ENCODE measurements at places on chromosomes 5 and 9.

DNA sequence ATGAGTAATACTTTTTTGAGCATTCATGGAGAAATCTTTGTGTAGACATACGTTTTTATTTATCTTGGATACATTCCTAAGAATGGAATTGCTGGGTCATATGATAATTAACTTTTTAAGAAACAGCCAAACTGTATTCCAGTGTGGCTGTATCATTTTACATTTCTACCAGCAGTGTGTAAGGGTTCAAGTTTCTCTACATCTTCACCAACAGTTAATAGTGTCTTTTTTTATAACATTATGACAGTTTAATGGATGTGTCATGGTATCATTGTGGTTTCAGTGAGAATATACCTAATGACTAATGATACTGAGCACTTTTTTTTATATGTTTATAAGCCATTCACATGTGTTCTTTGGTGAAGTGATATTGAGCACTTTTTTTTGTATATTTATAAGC, 52.4 kb downstream of the NIPBL start:
- no peak for DNase-seq

- no peak for DNase-seq
Observed at GRCh38 chr9:120757026-120757913, 35.9 kb downstream of the FBXW2 start.

DNA sequence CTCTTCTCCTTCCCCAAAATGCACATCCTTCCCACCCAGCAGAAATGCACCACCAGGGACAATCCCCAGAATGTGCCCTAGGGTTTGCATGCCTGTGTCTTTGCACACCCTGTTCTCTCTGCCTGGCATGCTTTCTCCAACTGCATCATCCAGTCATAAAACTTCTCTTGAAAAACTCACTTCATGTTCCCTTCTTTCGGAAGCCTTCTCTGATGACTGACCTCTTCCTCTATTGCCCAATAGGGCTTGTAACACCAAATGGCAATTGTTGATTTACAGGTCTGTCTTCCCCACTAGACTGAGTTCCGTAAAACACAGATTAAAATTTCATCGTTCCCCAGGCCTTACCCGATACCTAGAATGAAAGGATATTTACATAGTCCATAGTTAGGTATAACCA, 83.1 kb upstream of the SPOCK1 start:
- DNase-seq: no peak

DNA sequence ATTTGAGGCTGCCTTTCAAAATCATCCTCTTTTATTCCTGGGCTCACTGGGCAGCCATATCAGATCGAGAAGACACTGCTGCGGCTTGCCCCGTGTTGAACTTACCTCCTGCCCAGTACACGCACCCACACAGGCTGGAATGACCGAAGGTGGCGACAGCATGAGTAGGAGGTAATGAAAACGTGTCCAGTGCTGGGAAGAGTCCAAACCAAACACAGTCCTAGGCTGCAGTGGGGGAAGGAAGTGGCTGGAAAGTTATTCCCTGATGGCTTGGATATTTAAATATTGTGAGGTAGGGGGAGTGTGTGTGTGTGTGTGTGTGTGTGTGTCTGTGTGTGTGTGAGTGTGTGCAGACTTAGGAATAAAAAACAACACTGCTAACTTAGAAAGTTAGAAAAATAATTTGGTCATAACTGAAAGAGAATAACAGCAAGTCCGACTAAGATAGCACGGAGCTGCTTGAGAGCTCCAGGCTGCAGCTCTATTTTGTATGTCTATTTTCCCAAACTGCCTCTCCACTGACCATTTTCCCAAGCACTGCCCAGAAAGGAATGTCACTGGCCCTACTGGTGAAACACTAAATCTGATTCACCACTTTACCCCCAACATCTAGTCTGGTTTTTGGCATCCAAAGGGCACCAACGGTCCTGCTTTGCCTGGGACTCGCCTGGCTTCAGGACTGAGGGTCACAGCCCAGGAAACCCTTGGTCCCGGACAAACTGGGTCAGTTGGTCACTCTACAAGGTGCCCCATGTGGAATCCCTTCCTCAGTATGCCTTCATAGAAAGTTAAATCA, 41.2 kb downstream of the ANKH start:
- no peak for DNase-seq

DNA sequence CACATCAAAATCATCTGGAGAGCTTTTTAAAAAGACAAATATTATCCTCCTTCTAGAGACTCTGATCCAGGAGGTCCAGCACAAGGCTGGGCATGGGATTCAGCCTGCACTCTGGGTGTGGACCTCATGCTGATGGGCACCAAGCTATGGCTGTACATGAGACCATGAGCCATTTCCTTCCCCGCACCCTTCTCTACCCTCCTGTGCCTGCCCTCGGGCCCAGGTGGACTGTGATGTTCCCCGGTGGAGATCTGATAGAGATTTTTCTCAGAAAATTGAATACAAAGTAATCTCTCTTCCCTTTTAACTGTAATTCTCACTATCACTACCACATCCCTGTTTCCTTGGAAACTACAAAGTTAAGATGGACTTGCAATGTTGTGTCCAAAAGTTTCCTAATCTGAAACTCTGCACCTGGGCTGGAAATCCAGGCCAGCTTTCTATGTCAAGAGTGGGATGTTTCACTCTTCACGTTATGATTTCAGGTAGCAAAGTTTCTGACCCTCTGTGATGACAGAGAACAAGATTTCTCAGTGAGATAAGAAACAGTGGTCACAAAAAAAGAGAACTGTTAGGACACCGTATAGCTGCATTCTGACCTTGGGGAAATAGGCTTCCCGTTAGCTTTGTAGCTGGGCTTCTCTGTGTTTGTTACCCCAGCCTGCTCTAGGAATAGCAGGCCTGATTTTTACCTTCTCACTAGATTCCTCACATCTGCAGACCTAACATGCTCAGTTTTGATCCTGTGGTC, 11.5 kb downstream of the SFXN1 start:
- no peak for DNase-seq

DNA sequence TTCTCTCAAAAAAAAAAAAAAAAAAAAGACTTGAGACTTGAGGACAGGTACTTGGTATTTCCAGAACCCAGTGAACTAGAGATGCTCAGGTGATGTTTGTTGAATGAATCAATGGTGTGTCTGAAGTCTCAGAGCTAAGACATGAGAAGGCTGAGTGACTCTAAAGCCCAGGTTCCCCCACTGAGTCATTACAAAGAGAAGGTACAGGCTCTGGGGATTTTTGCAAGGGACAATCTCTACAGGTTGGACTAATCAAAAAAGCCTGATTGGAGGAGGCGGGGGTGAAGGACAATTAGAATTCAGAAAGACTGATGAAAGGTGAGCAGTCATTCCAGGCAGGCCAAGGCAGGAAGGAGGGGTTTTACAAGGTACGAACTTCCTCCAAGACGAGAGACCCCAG, 8.2 kb upstream of the FABP6 start:
- DNase-seq: no peak

- no peak for DNase-seq
Observed at GRCh38 chr5:122871661-122872060, 26.2 kb downstream of the SNX24 start.

DNA sequence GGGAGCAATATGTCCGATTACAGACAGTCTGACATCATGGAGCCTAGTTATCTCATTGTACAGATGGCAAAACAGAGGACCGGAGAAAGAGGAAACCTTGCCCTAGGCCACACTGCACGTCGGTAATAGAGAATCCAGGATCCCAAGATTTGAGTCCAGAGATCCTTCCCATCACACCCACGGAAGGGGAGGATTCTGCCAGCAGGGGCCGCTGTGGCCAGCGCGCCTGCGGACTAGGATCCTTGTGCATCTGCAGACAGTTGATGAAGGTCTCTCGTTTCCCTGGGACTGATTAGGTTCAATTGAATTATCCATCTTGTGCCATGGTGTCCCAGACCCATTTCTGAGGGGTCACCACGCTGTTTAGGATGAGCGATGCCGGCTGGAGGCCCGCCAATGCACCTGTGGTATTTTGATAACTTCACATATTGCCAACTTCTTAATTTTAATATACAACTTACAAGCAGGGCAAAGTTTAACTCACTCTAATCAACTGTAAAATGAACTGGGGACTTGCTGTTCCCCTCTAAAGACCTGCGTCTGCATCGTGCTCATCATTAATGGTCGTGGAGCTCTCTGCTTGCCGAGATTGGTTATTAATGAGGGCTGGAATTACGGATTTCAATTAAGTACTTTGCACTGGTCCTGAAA, 592.7 kb upstream of the BRINP1 start:
- no peak for DNase-seq

DNA sequence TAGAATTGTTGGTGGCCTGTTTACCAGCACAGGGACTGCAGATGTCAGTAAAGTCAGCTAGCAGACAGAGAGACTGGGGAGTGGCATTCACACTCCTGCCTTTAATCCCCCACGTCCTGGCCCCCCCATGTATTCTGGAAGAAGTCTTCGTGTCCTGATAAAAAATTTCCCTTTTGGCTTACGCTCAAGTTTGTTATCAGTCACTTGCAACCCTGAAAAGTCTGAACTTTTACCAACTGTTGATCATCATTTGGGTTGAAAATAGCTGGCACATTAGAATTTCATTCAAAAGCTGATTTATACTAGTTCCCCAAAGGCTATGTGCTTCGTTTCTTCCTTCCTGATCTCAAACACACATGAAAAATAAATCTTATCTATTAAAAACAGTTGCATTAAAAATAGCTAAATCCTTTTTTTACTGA, 5.8 kb upstream of the CRHBP start:
- no peak for DNase-seq

DNA sequence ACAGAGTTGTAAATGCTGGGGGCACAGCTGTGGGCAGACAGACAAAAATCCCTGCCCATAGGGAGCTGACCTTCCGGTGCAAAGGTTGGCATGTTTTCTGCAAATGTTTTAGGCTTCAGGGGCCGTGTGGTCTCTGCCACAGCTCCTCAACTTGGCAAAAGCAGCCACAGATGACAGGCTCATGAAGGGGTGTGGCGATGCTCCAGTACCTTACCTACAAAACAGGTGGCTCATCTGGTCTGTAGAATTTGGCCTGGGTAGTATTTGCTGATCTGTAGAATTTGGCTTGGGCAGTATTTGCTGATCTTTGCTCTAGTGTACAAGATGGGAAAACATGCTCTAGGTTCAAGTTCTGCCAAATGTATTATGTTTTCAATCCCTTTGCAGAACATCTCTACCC, 283.9 kb downstream of the GADD45G start:
- no peak for DNase-seq

DNA sequence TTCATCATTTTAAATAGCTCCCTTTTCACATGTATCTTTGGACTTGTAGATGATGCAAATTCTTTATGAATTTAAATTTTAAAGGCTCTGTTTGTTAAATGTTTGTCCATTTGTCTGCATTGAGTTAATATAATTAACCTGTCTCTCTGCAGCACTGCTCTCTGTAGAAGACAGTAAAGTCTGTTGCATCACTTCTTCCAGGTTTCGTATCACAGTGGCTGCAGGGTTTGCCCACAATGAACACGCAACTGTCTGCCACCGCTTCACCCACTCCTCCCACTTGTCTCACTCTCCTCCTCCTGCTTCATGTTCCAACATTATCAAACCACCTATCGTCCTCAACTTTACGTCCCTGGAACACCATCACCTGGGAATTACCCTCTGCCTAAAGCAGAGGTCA, 231.3 kb upstream of the SLC30A5 start:
- DNase-seq: no peak

DNA sequence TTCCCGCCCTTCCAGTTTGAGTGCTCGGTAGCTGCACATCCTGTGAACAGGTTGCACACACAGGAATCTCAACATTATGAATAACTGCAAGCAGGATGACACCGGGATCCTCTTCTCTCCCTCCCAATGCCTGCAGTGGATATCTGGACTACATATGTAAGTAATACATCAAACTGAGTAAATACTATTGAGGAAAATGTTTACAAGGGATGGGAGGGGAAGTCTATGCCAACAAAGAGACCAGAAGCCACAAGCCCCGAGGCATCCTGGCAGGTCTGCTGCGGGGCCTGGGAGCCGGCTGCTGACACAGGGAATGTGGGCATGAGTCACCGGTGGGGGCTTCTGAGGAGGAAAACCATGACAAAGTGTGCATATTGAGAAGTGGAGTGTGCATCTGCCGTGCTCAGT, 8.6 kb upstream of the ANKRD33B start:
- DNase-seq: no peak

DNA sequence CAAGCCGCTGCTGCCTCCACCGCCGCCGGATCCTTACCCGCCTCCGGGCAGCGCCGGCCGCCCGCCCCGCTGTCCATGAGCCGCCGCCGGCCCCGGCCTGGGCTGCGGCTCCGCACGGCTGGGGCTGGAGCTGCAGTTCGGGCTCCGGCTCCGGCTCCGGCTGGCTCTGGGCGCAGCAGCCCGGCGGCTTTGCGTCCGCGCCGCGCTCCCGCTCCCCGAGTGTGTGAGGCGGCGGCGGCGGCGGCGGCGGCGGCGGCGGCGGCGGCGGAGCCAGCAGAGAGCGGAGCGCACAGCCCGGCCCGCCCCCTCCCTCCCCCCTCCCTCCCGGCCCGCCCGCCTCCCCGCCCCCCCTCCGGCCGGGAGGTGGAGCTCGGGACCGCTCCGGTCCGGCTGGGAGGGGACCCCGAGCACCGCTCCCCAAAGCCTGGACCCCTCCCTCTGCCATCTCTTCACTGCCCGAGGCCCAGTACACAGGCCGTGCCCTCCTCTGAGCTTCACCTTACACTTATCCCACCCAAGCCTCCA, at the start of gene PCDH1:
Gene PCDH1, minus strand, starts transcription at position 225 of the 525 bp plus-strand sequence. Its CDS starts 148 bp downstream, at position 77.
- peak; percentile 14 for DNase-seq

DNA sequence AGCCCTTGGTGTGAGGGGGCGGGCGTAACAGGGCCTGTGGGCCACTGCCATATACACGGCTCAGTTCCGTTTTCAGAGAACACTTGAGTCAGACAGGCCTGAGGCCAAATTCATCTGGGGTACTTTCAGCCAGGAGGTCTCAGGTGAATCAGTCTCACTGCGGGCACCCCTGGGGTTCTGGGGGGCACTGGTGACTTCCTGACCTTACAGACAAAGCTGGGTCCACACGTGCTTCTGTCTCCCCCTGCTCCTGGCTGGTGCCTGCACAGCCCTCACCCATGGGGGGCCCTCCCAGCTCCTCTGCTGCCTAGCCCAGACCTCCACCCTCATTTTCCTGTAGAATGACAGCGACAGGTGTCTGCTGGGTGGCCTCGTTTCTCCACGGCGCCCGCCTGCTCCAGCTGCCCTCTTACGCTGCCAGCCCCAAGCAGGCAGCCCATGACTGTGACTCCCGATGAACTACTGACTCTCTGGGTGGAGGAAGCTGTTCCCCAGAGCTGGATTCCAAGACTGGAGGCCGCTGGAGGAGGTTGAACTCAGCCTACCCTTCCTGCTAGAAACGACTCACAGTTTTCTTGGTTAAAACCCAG, 374.1 kb upstream of the IRX4 start:
- DNase-seq: no peak

- DNase-seq: no peak
Observed at GRCh38 chr5:104345222-104346016, 782.8 kb upstream of the NUDT12 start.

DNA sequence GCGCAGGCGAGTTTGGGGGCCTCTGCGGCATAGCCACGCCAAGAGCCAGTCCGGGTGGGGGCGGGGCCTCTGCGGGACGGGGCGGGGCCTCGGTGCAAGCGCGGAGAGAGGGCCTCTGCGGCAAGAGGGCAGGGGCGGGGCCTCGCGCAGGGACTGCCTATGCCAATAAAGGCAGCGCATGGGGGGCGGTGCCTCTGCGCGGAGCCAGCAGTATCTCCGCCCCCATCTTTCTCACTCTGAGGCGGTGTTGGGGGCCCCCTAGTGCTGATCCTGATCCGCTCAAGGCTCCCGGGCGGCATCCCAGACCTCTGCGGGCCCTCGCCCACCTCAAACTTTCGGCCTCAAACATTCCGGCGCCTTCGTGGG, 9.2 kb upstream of the GPRIN1 start:
- DNase-seq: peak; percentile 20

GRCh38 chr5:127359502-127359901, 68.9 kb downstream of the MEGF10 start:
- no peak for DNase-seq

All from activated naive CD4-positive, alpha-beta T cell (primary cell).